ENCODE measurements at places on chromosomes 5 and 9. TPM values are rescaled to one million over a fixed set of nuclear protein-coding genes. Genes with fewer than 3 reads are reported as not detected.

Gene SHISAL2B
- not detected for total RNA-seq

Gene OR1L4
- not detected for total RNA-seq

Gene KLHL3
- 5.5 TPM for total RNA-seq

Gene INSL4
- total RNA-seq = not detected

Gene DRD1
- total RNA-seq = not detected

Gene RLN1
- total RNA-seq = not detected

Gene GALNT12
- 0.65 TPM for total RNA-seq

Gene TEX10
- total RNA-seq = 32.1 TPM

Gene TRMT10B
- 2.9 TPM for total RNA-seq

Gene ADAMTSL2
- total RNA-seq = under 0.01 TPM

Gene RACK1
- 4,648 TPM for total RNA-seq

Gene TAF11L5
- not detected for total RNA-seq

Gene RELL2
- 3.9 TPM for total RNA-seq

Gene PDE6A
- total RNA-seq = not detected
